ENCODE measurements at places on chromosomes 13 and 19. TPM values are rescaled to one million over a fixed set of nuclear protein-coding genes. Genes with fewer than 3 reads are reported as not detected.

MISP3 gene
- 2.3 TPM for total RNA-seq

DMKN gene
- not detected for total RNA-seq

SNRPD2 gene
- 757 TPM for total RNA-seq

SLC39A3 gene
- 50.3 TPM for total RNA-seq

OR7A5 gene
- not detected for total RNA-seq

KLK12 gene
- not detected for total RNA-seq

KL gene
- total RNA-seq: 0.54 TPM

NAT14 gene
- 26.1 TPM for total RNA-seq

CKM gene
- total RNA-seq: not detected

PLK5 gene
- not detected for total RNA-seq

ZSWIM4 gene
- 7.9 TPM for total RNA-seq

TMEM259 gene
- total RNA-seq: 170 TPM

GJB2 gene
- total RNA-seq: 2.9 TPM

CALR3 gene
- not detected for total RNA-seq

YJEFN3 gene
- total RNA-seq: 13.6 TPM

ONECUT3 gene
- not detected for total RNA-seq

BLOC1S3 gene
- total RNA-seq: 10.5 TPM

ZNF888 gene
- 4.6 TPM for total RNA-seq

RB1 gene
- 26.5 TPM for total RNA-seq

KLF16 gene
- total RNA-seq: 39.1 TPM

DGKH gene
- total RNA-seq: 14.1 TPM

WDR62 gene
- 24.9 TPM for total RNA-seq

CGB8 gene
- total RNA-seq: not detected

STK11 gene
- total RNA-seq: 71.3 TPM

SLC1A5 gene
- total RNA-seq: 264 TPM

OLFM4 gene
- total RNA-seq: not detected

GGN gene
- 0.17 TPM for total RNA-seq

VSIG10L gene
- 6.0 TPM for total RNA-seq

THOP1 gene
- 195 TPM for total RNA-seq

TRPM4 gene
- 1.4 TPM for total RNA-seq

LILRB4 gene
- total RNA-seq: not detected

ZNF737 gene
- 5.5 TPM for total RNA-seq

LILRA1 gene
- not detected for total RNA-seq
